ENCODE measurements at places on chromosomes 7 and 10.
A peak's percentile ranks its signal among the peaks of the same experiment; 100 is the strongest.

- no peak for DNase-seq
These were observed 45.8 kb downstream of the RNLS start for GRCh38 chr10:88537322-88537721.

DNA sequence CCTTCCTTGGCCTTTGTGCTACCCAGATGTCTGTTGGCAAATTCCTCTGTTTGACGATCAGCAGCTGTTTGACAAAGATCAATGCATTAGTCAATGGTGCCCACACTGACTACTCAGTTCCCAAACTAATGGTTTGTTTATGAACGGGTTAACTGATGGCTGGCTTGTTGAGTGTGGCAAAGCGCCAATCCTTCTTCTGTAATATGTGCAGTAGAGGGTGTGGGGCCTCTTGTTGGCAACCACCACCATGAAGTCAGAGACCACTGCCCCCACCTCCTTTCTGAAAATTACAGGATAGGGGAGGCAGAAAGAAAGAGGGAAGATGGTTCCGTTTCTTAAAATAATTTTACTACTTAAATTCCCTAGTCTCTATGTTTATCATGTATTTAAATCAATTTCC lies 2.6 kb upstream of the PLCE1 start:
- DNase-seq, result no peak

DNA sequence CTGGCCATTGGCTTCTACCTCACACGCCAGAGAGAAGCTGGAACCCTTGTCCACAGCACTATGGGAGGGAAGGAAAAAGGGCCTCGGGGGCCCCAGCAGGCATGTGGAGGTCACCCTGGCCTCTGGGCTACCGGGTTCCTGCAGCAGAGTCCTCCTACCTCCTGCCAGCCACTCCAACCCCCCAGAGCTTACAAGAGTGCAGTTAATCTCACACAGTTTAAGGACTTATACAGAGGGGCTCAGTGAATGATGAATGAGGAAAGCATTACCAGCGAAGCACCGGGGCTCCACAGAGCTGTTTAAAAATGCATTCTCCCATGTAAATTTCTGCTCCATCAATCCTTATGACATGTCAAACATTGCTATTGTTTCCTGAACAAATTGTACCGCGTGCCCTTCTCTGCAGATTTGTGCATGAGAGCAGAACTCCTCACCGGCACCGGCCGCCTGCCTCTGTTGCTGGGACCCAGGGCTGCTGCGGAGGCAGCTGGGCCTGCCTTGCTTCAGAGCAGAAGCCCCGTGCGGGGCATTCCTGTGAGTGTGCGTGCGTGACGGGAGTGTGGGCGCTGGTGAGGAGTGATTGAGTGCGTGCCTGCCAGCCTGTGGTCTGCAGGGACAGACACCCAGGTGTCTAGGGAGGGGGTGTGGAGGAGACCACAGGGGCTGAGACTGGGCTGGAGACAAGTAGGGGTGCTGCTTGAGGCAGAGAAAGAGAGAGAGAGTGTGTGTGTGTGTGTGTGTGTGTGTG lies 52.8 kb downstream of the C10orf105 start:
- no peak for DNase-seq

- no peak for DNase-seq
These were observed 48.3 kb downstream of the TMEM270 start for GRCh38 chr7:73909051-73909941.

DNA sequence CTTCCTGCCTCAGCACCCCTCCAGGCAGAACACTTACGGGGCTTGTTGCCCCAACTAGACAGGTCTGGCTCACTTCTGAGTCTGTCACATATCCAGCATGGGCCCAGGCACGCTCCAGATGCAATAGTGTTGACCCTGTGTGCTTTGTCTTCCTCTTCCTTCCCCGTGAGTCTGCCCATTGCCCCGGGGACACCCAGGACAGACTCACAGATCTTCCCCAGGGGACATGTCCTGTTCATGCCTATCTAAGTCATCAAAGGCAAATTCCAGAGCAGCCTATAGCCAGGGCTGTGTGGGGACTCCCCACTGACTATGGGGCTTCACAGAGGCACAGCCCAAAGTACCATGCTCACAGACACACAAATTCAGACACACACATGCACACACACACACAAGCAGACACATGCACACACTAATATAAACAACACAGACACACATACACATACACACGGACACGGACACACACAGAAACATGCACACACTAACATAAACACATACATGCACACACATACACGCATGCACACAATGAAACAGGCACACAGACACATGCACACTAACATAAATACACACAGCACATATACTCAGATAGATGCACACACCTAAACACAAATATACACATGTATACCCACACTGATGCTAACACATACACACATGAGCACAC lies 175.8 kb downstream of the KCNMA1 start:
- no peak for DNase-seq

DNA sequence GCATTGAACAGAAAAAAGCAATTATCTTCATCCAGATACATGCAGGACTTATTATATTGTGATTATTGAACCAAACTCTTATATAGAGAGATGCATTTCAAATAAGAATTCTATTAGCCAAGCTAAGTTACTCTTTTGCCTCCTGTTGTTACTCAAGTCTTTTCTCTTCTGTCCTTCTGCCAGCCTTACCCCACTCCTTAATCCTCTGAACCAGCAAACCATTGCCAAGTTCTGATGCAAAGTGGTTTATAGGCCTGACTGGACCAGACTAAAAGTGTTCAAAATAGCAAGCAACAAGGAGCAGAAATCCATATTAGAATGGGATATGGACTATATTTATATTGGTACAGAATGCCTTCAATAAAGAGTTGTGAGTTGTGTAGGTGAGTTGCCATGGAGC lies 2.2 kb upstream of the SLC26A4 start:
- no peak for DNase-seq

DNA sequence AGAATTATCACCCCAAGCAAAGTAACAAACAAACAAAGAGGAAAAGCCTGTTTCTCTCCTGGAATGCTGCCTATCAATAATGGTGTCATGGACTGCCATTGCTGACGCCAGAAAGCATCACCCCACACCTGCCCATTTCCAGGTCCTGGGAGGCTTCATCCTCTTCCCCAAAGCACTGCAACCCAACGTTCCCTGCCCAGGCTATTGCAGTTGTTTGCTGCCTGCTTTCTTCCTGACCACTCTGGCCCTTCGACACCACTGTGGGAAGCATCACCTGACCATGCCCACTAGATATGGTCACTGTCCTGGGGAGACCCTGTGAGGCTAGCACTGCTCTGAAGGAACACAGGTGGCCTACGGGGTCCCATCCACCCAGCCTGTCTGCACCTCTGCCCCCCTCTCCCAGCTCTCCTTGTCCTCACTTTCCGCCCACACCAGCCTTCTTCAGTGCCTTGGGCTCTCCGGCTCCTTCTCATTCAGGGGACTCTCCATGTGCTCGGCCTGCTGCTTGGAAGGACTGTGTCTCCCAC lies 439.6 kb downstream of the GLRX3 start:
- no peak for DNase-seq

GRCh38 chr10:90481326-90481923 lies 376.4 kb downstream of the HTR7 start:
- DNase-seq, result no peak

- DNase-seq, result no peak
These were observed 90.4 kb downstream of the GRM8 start for GRCh38 chr7:127162366-127162765.

- no peak for DNase-seq
These were observed 9.6 kb upstream of the KIF5B start for GRCh38 chr10:32065856-32066255.

- no peak for DNase-seq
These were observed 144.4 kb downstream of the ZMYND11 start for GRCh38 chr10:279655-280054.

DNA sequence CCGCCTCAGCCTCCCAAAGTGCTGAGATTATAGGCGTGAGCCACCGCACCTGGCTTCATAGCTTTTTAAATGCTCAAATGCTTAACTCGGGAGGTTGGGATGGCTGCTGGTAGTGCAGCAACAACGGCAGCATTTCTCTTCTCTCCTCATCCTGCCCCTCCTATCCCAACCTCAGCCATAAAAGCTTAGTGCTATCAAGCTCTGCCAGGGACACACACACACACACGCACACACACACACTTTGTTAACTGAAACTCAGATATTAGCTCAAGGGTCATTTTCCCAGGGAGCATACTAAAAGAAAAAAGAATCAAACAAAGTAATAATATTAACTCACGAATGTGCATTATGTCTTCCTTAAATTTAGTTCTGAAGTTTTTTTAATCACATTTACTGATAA lies 63.0 kb upstream of the HPS1 start:
- no peak for DNase-seq

GRCh38 chr7:111532625-111533024 lies 29.7 kb downstream of the IMMP2L start:
- DNase-seq, result peak; percentile 53
